ENCODE measurements at places on chromosomes 3 and 15.

DNA sequence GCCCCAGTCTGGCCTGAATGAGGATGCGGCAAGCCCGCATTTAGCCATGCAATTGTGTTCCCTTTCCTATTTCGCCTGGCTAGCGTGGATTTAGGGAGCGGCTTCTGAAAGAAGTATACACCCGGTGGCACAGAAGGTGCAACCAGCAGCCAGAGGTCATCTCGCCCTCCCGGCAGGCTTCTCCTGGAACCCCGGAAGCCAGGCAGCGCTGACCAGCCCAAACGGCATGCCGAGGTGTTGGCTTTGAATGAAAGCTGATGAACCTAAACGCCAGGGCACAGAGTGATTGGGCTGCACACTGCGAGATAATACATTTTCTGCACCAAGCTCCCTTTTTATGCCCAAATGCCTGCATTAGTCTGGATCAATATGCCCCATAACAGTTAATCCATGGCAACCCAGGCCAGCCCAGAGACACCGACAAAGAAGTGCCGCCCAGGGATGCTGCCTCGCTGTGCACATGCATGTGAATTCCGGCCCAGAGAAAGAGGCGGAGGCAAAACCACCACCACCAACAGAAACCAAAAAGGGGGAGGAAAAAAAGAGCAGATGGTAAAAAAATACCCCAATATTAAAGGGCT is 1.4 kb downstream of the SRGAP3 start:
- no peak for DNase-seq

DNA sequence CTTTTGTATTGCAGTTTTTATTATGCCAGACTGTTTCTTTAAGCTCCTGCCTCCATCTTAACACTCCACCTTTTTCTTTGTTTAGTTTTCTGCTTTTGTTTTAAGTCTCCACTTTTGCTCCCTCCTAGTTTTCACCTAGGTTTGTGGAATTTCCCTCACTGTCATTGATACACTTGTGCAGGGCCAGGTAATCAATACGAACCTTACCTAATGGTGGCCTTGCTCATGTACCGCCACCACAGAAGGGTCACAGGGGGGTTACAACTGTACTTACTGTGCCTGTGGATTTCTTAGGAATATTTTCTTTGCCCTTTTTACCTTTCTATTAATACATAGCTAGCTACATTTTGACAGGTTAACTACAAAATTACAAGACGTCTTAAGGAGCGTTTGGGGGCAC is 43.4 kb upstream of the TPM1 start:
- DNase-seq, result no peak

GRCh38 chr15:72047020-72047419 is 70.9 kb downstream of the MYO9A start:
- no peak for DNase-seq

DNA sequence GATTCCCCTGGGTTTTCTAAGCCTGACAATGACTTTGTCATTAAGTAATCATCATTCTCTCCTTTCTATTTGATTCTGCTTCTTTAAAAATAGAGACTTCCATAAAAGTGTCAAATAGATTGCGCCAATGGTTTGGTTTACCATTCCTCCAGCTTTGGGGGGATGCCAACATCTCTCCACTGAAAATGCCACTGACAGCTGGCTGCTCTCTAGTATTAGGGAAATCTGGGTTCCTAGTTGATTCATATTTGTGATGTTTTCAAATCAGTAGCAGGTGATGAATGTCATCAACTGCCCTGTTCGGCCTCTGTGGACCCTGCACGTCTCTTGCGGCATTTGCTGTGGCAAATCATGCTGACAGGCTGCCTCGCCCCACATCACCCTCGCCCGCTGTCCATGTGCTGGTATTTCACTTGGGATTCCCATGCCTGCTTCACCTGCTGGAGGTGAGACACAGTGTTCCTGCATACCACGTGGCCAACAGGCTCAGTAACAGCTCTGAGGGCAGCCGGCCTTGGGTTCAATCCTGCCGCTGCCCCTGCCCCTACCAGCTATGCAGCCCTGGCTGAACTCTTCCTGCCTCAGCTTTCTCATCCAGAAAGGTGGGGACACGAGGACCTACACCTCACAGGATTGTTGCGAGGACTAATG is 28.1 kb downstream of the ZXDC start:
- no peak for DNase-seq

GRCh38 chr3:112376241-112376911 is 43.4 kb downstream of the CD200 start:
- no peak for DNase-seq

DNA sequence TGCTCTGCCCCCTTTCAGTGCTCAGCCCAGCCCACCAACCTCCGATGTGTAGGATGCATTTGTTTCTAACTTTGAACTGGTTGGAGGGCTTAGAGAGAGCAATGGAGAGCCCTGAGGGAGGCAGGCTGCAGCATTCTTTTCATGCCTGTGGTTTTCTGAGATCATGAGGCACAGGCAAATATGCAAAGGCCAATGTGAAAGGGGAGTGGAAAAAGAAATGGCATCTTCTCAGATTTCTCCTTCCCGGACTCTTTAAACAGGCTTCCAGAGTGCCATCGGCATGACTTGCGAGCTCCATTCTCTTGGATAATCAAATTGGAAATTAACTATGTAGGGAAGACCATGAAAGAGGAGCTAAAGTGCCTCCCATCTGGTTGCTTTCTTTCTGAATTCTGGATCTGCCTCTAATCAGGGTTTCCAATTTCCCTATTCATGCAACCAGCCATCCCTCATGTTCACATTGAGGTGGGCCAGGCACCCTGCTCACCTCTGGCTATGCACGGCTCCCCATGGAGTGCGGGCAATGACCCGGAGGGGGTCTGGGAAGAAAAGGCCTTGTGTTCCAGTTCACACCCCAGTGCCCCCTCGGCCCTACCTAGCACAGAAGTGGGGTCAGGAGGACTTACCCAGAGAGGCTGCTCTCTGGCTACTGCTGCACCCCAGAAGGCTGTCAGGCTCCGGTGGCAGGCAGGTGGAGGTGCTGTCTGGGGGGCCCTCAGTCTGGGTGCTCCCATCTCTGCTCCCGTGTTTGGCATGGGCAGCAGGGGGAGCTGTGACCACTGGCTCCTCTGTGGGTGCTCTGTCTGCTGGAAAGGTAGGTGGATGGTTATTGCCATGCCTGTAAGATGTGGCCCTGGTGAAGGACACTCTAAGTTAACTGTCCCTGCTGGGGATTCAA is 16.1 kb downstream of the AMOTL2 start:
- no peak for DNase-seq

GRCh38 chr3:120341658-120342346 is 7.4 kb downstream of the LRRC58 start:
- DNase-seq, result no peak

DNA sequence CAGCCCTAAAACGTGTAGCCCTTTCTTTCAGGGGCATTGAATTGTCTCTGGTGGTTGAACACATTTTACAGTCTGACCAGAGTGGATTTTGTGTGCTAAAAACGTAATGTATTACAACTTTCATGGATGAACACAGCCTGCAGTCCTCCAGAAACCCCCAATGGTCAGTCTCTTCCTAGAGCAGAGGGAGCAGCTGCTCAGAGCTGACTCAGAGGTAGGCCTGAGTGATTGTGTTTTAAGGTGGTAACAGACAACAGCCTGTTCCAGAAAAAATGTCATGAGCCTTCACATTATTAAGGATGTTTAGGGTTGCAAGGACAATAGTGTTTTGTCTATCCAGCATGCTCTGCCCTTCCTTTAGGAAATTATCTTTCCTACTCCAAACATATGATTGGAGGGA is 34.5 kb upstream of the CTNNB1 start:
- DNase-seq, result no peak

- no peak for DNase-seq
Observed at GRCh38 chr3:40899286-40899712, 300.0 kb upstream of the CTNNB1 start.

GRCh38 chr3:99851955-99852354 is 34.3 kb downstream of the CMSS1 start:
- DNase-seq, result no peak

GRCh38 chr3:8446845-8447244 is 54.8 kb upstream of the LMCD1 start:
- no peak for DNase-seq

- DNase-seq, result peak; percentile 29
Observed at GRCh38 chr15:65339920-65340319, 35.4 kb downstream of the RNU5B-1 start.

DNA sequence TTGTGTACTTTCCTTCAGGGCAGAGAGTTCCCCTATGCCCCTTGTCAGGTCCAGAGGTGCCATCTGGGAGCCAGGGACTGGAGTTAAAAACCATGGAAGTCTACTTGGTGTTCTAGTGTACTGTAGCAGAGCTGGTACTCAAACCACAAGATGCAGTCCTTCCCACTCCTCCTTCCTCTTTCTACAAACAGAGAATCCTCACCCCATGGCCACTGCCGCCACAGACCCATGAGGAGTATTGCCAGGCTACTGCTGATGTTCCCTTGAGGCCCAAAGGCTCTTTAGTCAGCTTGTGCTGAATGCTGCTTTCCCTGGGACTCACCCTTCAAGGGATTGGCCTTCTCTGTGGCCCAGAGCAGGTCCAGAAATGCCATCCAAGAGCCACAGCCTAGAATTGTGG is 229.2 kb upstream of the ZPLD1 start:
- DNase-seq, result no peak

GRCh38 chr3:160027541-160028195 is 39.0 kb downstream of the IL12A start:
- peak; percentile 37 for DNase-seq

GRCh38 chr15:58498821-58499580 is 67.2 kb downstream of the LIPC start:
- no peak for DNase-seq

DNA sequence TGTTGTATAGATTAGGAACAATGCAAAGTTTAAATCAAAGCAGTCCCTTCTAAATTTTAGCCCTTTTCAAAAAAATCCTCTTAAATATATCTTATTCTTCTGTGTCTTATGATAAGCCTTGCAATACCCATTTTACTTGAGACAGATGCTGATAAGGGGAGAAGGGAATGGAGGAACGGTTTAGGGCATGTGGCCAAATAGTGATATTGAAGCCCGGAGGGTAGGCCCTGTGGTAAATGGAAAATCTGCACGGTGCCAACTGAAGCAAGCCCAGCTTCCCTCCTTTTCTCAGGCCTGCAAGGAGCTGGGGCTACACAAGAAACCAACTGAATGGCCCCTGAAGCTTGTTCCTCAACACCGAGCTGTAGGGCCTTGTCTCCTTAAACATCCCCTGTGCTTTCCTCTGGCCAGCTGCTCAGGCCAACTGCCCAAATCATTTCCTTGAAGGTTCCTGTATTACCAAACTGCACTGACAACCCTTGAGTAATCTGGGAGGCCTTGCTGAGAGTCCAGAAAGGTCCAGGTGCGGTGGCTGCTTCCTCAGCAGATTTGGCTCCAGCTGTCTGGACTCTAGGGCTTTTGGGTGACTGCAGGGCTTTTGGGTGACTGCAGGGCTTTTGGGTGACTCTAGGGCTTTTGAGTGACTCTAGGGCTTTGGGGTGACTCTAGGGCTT is 67.2 kb downstream of the NCEH1 start:
- DNase-seq, result no peak

GRCh38 chr3:72702997-72703396 is 145.2 kb downstream of the SHQ1 start:
- no peak for DNase-seq

DNA sequence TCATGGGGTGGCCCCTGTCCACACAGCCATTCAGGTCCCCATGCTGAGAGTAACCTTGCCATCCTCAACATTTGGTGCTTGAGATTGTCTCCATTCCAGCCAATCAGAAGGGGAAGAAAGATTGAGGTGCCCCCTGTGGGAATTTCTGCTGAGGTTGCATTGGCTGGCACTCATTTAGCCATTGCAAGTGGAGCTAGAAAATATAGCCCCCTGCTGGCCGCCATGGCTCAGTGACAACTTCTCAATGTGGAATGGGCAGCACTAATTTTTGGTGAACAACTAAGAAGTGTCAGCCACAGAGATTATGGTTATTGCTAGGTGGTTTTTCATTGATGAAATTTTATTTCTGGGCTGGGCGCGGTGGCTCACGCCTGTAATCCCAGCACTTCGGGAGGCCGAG is 22.0 kb downstream of the COL6A6 start:
- peak; percentile 30 for DNase-seq

GRCh38 chr15:100713163-100713867 is 110.9 kb downstream of the ASB7 start:
- DNase-seq, result no peak

GRCh38 chr3:191290311-191291025 is 38.7 kb upstream of the CCDC50 start:
- no peak for DNase-seq

DNA sequence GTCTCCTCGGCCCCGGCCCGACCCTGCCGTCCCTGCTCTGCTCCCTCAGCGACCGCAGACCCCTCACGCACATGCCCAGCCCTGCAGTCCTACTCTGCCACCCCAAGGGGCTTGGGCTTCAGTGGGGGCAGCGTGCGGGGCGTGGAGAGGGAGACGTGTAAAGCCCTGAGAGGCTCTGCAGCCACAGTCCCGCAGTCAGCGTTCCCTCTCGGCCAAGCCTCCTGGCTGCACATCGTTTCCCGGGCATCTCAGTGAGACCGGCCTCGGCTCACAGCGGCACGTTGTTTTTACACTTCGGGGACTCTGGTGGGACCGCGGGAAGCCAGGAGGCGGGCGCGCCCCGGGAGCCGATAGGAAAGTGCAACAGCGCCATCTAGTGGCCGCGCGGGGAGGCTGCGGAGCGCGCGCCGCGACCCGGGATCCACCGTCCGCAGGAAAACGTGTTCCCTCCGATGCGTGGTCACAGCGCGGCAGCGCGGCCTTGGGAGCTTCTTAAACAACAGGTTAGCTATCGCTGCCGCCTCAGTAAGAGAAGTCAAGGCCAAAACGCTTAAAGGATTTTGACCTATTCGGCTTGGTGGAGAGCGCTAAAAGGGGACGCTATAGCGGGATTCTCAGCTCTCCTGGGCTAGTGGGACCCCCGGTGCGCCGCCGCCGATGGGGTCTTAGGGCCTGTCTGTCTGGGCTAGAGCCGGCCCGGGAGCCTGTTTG is 226.8 kb upstream of the IGF1R start:
- peak; percentile 0 for DNase-seq

- DNase-seq, result no peak
Observed at GRCh38 chr3:50125541-50126286, 29.4 kb upstream of the SEMA3F start.

- DNase-seq, result peak; percentile 34
Observed at GRCh38 chr3:6803619-6804018, 57.3 kb upstream of the GRM7 start.

- DNase-seq, result no peak
Observed at GRCh38 chr3:59699648-59700320, 650.0 kb upstream of the CFAP20DC start.

Measured in NCI-H510A treated with DMSO at 0.1 percent for 48 hours (cell line).